ENCODE measurements at places on chromosomes 6 and 20.
A peak's percentile ranks its signal among the peaks of the same experiment; 100 is the strongest.

GRCh38 chr6:161137839-161138542 lies 135.9 kb downstream of the AGPAT4 start:
- no peak for DNase-seq

- DNase-seq, result peak; percentile 33
Observed at GRCh38 chr20:13494019-13494418, 144.7 kb downstream of the TASP1 start.

- no peak for DNase-seq
Observed at GRCh38 chr6:154520280-154520679, 9.8 kb upstream of the CNKSR3 start.

- DNase-seq, result no peak
Observed at GRCh38 chr20:774016-774659, 5.8 kb upstream of the SLC52A3 start.

GRCh38 chr6:129635396-129636130 lies 74.4 kb downstream of the ARHGAP18 start:
- DNase-seq, result peak; percentile 12

GRCh38 chr6:37092923-37093727 lies 76.8 kb upstream of the PIM1 start:
- DNase-seq, result no peak

- DNase-seq, result peak; percentile 1
Observed at GRCh38 chr6:86969573-86969972, 32.2 kb downstream of the HTR1E start.

DNA sequence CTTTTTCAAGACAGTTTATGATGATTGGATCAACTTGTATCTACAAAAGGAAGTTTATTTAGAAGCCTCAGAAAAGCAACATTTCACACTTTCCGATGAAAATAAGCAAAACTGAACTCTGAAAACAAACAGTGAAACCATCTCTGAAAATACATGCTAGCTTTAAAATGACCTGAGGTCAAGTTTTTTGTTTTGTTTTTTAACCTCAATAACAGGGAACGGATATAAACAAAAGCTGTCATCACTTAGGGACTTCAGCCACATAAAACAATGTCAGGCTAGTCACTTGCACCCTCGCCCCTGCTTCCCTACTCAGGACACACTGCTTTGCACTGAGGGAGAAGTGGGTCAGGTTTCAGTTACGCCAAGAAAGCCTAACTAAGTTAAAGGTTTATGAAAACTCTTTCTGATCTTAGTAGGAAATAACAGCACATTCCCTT lies 11.6 kb downstream of the BACH2 start:
- DNase-seq, result peak; percentile 44

DNA sequence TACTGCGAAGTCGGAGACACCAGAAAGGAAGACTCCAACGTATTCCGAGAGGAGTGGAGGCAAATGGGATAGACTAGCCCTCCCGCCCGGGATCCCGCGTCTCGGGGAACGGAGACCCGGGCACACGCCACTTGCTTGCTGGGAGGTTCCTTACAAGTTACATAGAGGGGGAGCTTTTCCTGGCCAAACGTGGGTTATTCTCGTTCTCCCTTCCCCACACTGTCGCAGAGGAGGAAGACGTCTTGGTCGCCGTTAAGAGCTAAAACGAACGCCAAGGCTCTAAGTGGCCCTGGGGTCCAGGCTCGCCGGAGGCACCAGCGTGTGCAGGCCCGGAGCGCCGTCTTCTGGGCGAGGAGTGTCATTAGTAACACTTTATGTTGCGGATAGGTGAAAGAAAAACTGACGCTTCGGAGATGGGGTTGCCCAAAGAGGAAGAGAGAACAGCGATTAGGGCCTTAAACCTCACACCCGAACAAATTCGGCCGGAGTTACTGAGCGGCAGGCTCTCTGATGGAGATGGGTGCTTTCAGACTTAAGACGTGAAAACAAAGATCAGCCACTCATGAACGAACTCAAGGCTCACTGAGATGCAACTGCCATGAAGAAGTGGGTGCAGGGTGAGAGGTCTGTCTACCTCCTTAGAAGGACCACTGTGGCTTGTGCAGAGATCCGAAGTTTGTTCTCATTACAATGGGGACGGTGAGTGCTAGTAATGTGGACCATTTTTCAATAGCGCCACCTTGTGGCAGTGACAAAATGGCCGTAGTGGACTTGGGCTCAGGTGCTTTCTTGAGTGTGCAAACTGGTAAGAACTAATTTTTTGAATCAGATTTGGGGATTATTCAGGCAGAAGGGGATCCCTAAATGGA lies 11.7 kb upstream of the ZNF311 start:
- DNase-seq, result peak; percentile 79

- DNase-seq, result peak; percentile 28
Observed at GRCh38 chr6:110399219-110400071, 15.9 kb downstream of the DDO start.

- no peak for DNase-seq
Observed at GRCh38 chr6:117485433-117485832, 3.0 kb downstream of the DCBLD1 start.

DNA sequence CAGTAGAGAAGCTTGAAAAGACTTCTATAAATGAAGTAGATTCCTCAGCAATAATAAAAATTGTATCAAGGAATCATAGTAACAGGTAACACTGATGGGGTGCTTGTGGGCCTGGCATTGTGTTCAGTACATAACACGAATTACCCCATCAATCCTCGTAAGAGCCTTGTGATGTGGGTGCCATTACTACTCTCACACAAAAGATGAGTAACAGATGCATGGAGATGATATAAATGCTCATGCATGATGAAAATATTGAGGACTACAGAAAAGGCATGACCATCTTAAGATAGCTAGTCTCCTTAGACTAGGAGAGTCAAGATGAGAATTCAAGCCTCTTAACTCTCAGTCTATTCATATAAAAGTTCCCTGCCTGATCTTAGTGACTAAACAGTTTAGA lies 158.1 kb downstream of the KIF6 start:
- DNase-seq, result no peak

- DNase-seq, result no peak
Observed at GRCh38 chr6:4388675-4389074, 253.3 kb upstream of the ECI2 start.

- DNase-seq, result no peak
Observed at GRCh38 chr6:41934278-41935192, 7.1 kb downstream of the CCND3 start.

- no peak for DNase-seq
Observed at GRCh38 chr6:128376952-128377503, 143.4 kb downstream of the PTPRK start.

- DNase-seq, result no peak
Observed at GRCh38 chr6:159194421-159194820, 25.2 kb downstream of the FNDC1 start.

DNA sequence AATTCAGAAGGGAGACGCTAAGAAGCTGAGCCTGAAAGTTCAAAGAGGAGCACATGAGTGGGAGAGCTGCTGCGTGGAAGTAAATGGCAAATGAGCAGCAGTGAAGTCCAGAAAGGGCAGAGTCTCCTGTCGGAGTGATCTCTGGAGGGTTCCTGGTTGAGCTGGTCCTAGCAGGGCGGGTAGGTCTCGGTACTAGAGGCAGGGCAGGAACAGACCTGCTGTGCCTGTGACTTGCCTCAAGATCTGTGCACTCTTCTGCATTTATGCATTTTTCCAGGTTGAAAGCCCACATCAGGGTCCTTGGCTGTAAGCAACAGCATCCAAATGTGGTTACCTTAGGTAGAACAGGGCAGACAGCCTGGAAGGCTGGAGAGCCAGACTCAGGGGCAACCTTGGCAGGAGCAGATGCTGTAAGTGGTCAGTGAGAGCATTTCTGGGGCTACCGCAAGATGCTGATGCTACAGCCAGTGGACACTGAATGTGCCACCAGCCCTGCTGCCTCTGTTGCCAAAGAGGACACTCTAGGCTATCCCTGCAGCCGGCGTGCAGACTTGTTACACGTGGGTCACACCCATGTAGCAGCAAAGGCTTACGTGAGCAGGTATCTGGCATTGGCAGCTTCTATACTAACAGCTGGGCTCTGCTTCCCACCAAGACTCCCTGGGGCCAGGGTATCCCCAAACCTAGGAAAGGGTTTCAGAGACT lies 8.4 kb downstream of the DUSP22 start:
- DNase-seq, result no peak

GRCh38 chr6:110098511-110099116 lies 80.9 kb downstream of the WASF1 start:
- DNase-seq, result no peak

DNA sequence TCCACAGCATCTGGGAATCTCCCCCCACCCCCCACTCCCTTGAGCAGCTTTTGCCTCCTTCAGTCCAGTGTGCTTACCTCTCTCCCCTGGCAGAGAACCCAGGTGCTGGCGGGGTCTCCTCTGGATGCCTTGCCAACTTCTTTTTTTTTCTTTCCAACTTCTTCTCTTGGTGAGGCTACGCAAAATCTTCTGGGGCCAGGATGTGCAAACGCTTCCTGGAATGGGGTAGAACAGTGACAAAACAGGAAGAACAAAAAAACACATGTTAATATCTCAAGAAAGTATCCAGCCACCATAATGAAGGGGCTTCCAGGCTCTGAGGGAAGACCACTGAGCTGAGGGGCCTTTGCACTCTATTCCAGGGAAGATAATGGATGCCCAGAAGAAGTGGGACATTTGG lies 53.9 kb upstream of the DDR1 start:
- peak; percentile 46 for DNase-seq

- no peak for DNase-seq
Observed at GRCh38 chr6:148004651-148005050, 338.0 kb upstream of the SASH1 start.

- no peak for DNase-seq
Observed at GRCh38 chr20:41098703-41099250, 38.6 kb upstream of the PLCG1 start.

- no peak for DNase-seq
Observed at GRCh38 chr6:19410481-19410880, 426.7 kb upstream of the ID4 start.

DNA sequence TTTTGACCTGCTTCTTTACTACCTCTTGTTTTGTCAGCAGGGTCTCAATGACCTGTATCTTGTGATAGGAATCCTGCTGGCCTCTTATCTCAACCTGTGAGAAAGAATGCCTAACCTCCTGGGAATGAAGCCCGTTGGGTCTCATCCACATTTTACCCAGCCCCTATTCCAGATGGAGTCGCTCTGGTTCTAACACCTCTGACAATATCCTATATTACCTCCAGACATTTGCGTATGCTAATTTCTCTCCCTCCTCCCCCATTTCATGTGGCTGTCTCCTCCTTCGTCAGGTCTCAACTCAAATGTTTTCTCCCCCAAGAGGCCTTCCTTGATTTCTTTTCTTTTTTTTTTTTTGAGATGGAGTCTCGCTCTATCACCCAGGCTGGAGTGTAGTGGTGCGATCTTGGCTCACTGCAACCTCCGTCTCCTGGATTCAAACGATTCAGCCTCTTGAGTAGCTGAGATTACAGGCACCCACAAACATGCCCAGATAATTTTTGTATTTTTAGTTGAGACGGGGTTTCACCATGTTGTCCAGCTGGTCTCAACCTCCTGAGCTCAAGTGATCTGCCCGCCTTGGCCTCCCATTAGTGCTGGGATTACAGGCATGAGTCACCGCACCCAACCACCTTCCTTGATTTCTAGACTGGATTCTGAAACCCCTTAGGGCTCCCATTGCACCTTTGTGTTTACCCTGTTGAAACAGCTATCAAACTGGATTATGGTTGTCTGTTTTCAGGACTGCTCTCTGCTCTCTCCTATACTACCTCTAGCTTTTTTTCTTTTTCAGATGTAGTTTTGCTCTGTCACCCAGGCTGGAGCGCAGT lies 49.5 kb upstream of the B4GALT5 start:
- no peak for DNase-seq

GRCh38 chr6:158816803-158817727 lies 2.1 kb downstream of the EZR start:
- DNase-seq, result peak; percentile 35

DNA sequence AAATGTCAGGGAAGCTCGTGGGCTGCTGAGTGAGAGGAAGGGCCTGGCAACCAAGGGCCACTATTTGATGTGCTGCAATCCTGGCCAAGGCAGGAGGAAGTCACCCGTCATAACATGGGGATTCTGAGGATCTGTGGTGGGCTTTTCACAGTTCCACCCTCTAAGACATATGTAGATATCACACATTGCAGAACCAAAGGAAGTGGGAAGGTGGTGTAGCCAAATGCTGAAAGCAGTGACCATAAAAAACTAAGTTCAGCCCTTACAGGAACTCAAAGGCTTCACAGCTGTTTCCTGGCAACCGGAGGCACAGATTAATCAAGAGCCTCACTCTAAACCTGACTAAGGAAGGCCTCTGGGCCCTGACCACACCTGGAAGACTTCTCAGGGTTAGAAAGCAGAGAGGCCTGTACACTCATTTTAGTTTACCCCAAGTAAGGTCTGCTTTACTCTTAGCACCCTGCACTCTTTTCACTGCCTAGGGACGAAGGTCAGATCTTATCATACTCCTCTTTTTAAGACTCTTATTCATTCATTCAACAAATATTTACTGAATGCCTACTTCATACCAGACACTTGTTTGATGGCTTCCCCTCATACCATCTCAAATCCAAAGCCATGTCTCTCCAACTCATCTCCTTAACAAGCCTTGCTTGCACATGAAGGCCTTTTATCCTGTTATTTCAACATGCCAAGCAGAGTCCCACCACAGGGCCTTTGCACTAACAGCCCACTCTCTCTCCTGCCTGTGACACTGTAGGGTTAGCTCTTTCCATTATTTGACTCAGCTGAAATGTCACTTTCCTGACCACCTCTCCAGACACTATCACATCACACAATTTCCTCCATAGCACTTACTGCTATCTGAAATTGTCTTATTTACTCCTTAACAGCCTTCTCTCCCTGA lies 2.6 kb downstream of the UBE2V1 start:
- peak; percentile 61 for DNase-seq

DNA sequence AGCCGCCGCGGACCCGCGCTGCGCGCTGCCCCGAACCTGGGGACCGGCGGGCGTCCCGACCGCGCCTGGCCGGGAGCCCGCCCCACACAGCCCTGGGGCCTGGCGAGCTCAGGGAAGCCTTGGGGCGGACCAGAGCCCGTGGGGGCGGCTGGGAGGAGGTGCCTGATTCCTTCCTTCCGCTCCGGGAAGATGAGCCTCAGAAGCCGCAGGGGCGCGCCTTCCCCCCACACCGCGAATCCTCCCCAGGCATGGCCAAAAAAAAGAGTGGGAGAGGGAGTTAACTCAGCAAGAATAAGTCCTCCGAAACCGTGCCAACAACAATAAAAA lies at the start of gene CBLN4:
CBLN4 (minus strand) TSS at position 131 of the 327 bp plus-strand sequence. CDS start 1,348 bp downstream, outside the sequence.
- no peak for DNase-seq

DNA sequence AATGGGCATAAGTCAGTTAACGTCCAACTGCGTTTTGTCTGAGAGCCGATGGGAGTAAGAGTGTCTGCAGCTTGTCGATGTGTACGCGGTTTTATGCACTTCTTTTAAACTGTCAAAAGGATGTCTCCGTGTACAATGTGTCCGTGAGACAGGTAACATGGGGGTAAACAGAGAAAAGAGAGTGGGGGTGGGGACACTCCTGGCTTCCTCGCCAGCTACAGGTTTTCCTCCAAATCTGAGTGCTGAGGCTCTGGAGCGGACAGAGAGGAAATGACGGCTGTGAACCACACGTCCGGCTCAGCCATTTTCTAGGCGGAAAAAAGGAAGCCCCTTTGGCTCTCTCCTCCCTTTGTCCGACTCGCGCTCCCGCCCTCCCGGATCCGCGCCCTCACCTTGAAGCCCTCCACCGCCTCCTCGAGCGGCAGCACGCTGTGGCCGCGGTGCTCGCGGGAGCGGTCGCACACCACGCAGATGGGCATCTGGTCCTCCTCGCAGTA lies 916 bp downstream of the TRIM27 start:
- DNase-seq, result peak; percentile 67

Data from suppressor macrophage treated with lipopolysaccharide for 1 hour (primary cell).